ENCODE measurements at places on chromosomes 11 and 22. TPM values are rescaled to one million over a fixed set of nuclear protein-coding genes. Genes with fewer than 3 reads are reported as not detected.

- DNase-seq = no peak
- peak overlapping the region; percentile 94 for H3K4me3 ChIP-seq
- H3K27me3 ChIP-seq = peaks cover 5% of the 10 kb centered on the region
- peak overlapping the region; percentile 74 for H3K27ac ChIP-seq
Observed at GRCh38 chr22:50523806-50524675, 1.4 kb downstream of the SCO2 start.

Gene SULT4A1
- total RNA-seq = not detected

GRCh38 chr11:96156379-96156722 lies 186.6 kb downstream of the MAML2 start:
- H3K4me3 ChIP-seq = peak overlapping the region; percentile 85
- H3K4me1 ChIP-seq = peaks cover 71% of the 10 kb centered on the region

Gene SLC22A12
- not detected for total RNA-seq

DNA sequence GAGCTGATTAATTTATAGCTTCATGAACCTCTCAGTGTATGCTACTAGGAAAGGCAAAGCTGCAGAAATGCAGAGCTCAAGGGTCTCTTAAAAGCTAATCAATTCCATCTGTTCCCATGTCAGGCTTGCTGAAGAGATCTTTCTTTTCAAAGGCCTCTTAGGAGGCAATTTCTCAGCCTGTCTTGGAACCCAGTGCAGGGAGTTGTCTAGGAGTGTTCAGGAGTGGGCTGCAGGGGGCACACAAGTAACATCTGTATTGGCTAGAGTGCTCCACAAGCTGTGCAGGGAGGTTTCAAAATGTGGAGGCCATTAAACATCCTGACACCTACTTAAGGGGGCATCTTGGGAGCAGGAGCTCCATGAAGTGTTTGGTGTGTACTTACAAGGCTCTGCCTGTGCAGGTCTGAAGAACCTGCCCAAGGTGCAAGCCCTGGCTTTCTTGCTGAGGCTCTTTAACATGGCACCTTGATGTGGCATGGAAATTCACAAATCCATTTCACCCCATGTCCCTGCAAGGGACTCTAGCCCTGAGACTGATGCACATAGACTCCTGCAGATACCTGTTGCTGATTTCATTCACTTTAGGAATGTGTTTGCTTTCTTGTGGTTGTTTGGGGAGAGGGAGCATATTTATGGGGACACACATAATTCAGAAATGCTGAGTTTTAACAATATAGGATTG lies 134.7 kb downstream of the ME3 start:
- DNase-seq = no peak
- no peaks in the 10 kb centered on the region for H3K27me3 ChIP-seq
- no peak overlapping the region for H3K27ac ChIP-seq
- no peak overlapping the region for H3K4me3 ChIP-seq
- H3K4me1 ChIP-seq = no peaks in the 10 kb centered on the region

GRCh38 chr22:17789379-17790200 lies 15.3 kb upstream of the BID start:
- H3K4me3 ChIP-seq = no peak overlapping the region
- H3K27me3 ChIP-seq = 0 out of 2 replicates have a peak, but pooled peaks cover 1% of the 10 kb centered on the region
- H3K4me1 ChIP-seq = no peaks in the 10 kb centered on the region
- no peak for DNase-seq
